ENCODE measurements at places on chromosomes 11 and 22. TPM values are rescaled to one million over a fixed set of nuclear protein-coding genes. Genes with fewer than 3 reads are reported as not detected.

CCDC188 gene
- 0.64 TPM for total RNA-seq

KLHDC7B gene
- total RNA-seq, result 6.9 TPM

BIRC3 gene
- total RNA-seq, result 92.3 TPM

GRCh38 chr22:36204632-36205015 is 3.0 kb upstream of the APOL4 start:
- H3K4me1 ChIP-seq, result peaks cover 11% of the 10 kb centered on the region
- no peaks in the 10 kb centered on the region for H3K36me3 ChIP-seq
- no peak overlapping the region for H3K27ac ChIP-seq

GRCh38 chr11:18203723-18204122 is 31.1 kb downstream of the MRGPRX4 start:
- H3K4me3 ChIP-seq, result no peak overlapping the region
- DNase-seq, result no peak
- no peaks in the 10 kb centered on the region for H3K36me3 ChIP-seq

GRCh38 chr11:67613960-67614715 is 7.4 kb downstream of the NDUFV1 start:
- H3K36me3 ChIP-seq, result peaks cover 42% of the 10 kb centered on the region
- DNase-seq, result peak; percentile 95
- peak overlapping the region; percentile 44 for H3K4me3 ChIP-seq
- no peaks in the 10 kb centered on the region for H3K27me3 ChIP-seq

DNA sequence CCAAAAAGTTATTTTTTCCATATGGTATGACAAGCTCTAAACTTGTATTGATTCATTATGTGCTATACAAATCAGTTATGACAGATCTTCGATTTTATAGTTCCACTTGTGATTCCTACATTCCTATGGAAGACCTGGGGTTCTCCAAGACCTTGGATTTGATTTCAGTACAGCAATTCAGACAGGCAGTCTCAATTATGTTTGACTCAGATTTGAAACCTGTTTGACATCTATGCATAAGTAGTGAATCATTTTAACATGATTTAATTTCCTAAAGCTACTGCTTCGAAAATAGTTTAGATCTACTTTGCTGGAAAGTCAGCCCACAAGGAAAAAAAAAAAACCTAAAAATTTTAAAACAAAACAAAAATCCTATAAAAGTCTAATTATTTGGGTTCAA is 820.4 kb downstream of the LUZP2 start:
- no peak for DNase-seq
- no peak overlapping the region for H3K27ac ChIP-seq
- H3K4me3 ChIP-seq, result no peak overlapping the region
- H3K27me3 ChIP-seq, result no peaks in the 10 kb centered on the region
- no peaks in the 10 kb centered on the region for H3K36me3 ChIP-seq
- no peaks in the 10 kb centered on the region for H3K4me1 ChIP-seq

All from natural killer cell (primary cell).